ENCODE measurements at places on chromosomes 2 and 18.

- DNase-seq = no peak
Measured at GRCh38 chr2:199734011-199734410, 117.0 kb downstream of the FTCDNL1 start.

- no peak for DNase-seq
Measured at GRCh38 chr2:105615305-105615704, 129.4 kb upstream of the NCK2 start.

DNA sequence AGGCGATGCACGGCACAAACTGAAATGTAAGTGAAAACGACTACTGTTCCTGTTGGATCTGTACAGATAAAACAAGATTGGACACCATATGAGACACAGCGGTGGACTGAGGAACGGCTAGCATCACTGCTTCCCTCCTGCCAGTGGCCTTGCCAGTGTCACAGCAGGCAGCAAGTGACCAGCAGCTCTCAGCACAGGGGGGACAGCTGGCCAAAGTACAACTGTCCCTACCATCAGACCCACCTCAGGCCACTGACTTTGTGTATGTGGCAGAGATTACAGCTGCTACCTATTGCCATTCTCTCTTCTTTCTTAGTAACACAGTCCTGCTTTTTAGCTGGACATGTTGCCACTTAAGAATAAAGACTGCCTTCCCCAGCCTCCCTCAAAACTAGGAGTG, 80.0 kb upstream of the SLC66A3 start:
- DNase-seq = no peak

DNA sequence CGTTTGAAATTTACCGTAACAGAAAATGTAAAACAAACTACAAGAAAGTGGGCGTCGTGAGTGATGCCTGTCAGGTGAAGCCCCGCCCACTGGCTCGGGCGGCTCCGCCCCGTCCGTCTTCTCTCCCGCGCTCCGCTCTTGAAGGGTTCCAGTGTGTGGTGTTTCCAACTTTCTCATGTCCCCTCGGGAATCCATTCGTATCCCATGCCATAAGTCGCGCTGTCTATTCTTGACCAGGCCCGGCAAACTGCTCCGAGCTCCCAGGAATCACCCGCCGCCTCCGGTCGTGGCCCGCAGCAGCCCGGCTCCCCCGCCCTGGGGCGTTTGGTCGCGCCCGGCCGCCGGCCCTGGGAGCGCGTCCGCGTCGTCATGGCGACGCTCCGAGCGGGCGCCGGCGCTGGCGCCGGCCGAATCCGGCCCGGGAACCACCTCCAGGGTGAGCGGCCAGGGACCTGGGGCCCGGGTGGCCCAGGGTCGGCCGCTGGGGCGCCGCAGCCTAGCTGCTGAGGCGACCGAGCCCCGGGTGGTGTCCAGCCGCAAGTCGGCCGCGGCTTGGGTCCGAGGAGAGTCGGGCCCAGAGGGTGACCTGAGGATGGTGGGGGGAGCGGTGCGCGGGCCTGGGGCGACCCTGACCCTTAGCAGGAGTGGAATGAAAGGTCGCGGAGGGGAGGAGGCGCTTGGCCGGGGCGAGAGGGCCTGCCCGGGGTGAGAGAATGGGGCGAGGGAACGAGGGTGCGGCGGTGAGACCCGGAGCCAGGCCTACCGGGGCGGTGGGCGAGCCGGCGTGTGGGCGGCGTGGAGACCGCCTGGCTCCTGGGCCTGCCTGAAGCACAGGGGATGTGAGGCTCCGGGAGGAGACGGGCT, at the start of gene CFAP221:
Gene CFAP221, plus strand, starts transcription at position 375 of the 864 bp plus-strand sequence. CDS start 1,683 bp downstream, outside the sequence.
- peak; percentile 83 for DNase-seq

GRCh38 chr2:25251422-25252273, 83.3 kb upstream of the POMC start:
- DNase-seq = peak; percentile 58

DNA sequence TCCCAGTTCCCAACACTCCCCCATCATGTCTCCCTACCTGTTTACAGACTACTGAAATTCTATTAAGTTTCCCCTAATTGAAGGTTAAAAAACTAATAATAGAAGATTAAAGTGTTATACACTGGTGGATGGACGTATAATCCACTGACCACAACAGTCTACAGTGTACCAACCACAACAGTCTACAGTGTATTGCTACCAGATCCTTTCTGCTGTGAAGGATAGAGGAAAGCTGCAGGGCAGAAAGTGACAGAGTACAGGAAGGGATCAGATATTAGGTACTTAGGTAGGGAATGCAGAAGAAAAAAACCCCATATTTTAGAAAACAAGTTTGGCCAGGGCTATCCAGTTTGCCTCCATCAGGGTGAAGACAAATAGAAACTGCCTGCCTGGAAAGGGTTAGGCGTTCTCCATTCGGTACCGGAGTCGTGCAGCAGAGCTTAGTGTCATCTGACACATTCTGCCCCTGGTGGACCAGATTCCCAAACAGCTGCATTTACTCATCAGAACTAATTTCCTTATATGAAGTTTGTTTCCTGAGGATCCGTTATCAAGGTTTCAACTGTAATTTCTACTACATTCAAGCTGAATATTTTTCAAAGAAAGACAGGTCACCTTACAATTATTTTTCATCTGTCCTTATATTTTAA, 49.9 kb downstream of the KLF7 start:
- no peak for DNase-seq

- DNase-seq = peak; percentile 65
Measured at GRCh38 chr2:55159037-55159651, 72.9 kb downstream of the CLHC1 start.

DNA sequence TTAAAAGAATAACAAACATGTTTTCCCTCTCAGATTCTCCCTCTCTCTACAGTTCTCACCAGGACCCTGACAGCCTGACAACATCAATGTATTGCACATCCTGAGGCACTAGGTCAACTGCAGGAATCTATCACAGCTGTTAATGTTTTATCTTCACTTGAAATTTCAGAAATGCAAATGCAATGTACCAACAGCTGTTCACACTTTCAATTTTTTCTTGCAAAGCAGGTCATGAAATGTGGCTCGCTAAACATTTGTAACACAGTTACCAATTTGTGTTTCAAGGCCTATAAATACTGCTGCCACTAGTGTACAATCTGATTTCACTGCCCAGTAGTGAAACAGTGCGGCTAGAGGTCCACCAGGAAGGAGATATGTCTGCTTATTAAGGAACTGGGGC, 147.8 kb downstream of the EXOC6B start:
- DNase-seq = no peak

DNA sequence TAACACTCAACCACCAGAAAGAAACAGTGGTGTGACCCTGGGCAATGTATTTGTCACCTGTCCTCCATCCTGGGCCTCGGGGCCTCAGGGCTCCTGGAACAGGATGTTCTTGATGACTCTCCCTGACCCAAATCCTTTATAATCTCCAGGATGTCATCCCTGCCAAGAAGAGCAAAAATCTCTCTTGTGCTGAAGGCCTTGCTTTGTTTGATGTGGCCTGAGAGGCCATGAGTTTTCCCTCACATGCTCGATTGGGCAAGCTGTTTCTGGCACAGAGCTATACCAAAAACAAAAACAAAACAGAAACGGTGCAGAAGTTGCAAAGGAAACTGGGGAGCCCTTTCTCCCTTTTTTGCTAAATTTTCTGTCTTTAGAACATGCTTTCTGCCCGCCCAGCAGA, 35.7 kb upstream of the ST3GAL5 start:
- no peak for DNase-seq

DNA sequence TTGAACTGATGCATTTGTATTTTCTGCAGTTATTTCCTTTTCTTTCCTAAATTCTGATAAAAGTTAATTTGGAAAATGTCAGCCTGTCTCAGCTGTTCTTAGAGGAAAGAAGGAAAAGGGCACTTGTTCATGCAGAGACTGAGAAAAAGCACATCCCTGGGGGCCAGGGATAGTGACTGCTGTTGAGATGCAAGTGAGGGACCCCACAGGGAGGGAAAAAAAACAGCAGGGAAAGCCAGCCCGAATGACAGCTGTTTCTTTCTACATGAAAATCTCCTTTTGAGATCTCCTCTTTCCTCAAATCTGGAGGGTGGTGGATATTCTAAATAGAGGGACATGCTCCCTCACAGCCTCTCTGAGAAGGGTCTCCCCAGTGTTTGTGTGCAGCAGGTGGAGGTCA, 14.0 kb upstream of the MTA3 start:
- no peak for DNase-seq

GRCh38 chr2:85248773-85249509, 78.8 kb downstream of the TGOLN2 start:
- DNase-seq = no peak

DNA sequence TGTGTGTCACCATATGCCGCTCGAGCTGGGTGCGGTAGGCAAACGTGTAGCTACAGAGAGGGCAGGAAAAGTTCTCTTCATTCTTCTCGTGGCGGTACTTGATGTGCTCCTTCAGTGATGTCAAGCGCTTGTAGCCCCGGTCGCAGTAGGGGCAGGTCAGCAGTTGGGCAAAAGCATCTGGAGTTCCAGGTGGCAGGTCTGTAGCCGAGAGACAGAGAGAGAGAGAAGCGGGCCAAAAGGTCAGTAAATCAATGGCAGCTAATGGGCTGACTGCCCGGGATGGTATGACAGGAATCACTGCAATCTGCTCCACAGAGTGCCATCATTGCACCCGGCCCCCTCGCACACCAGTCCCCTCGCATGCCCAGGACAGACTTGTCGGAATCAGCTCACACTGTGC, 116.0 kb downstream of the ZEB2 start:
- DNase-seq = no peak

DNA sequence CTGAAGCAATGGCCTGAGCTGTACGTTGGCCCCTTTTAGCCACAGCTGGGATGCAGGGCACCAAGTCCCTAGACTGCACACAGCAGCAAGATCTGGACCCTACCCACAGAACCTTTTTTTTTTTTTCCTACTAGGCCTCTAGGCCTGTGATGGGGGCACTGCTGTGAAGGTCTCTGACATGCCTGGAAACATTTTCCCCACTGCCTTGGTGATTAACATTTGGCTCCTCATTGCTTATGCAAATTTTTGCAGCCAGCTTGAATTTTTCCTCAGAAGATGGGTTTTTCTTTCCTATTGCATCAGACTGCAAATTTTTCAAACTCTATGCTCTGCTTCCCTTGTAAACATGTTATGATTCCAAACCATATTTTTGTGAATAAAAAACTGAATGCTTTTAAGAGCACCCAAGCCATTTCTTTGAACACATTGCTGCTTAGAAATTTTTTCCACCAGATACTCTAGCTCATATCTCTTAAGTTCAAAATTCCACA, 33.5 kb downstream of the PDE1A start:
- DNase-seq = no peak

DNA sequence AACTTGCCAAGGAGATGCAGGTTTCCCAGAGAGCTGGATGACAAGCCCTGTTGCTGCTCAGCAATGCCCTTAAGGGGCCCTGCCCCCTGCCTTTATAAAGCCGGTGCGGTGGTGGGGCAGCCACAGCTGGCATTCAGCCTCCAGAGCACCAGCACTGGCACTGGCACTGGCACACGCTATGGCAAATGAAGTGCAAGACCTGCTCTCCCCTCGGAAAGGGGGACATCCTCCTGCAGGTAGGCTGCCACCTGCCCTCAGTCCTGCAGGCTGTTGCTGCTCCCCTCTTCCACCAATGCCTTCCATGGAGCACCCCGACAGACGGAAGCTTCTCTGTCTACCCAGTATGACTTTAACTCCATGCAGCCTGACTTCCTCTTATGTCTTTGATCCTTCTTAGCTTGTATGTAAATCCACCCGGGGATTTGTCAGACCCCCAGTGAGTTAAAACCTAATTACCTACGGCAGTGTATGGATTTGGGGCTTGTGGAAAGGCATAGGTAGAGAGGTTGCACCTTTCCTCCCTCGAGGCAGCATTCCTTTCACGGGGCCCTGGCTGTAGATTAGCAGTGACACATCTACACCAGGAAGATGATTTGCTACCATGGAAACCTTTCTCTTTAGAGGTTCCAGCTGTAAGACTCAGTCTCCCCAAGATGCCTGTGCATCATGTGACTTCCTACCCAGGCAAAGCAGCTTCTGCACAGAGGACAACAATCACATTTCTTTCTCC, at the start of gene DAPL1:
Gene DAPL1, plus strand, starts transcription at position 123 of the 730 bp plus-strand sequence. Its CDS starts 56 bp downstream, at position 179.
- DNase-seq = peak; percentile 47

GRCh38 chr2:86747711-86748639, 27.9 kb downstream of the RMND5A start:
- DNase-seq = no peak

GRCh38 chr2:36556842-36557241, 41.1 kb downstream of the FEZ2 start:
- DNase-seq = no peak
